ENCODE measurements at places on chromosomes 1 and 21.

GRCh38 chr1:64474665-64475439, 4.9 kb downstream of the CACHD1 start:
- peak; percentile 22 for DNase-seq

DNA sequence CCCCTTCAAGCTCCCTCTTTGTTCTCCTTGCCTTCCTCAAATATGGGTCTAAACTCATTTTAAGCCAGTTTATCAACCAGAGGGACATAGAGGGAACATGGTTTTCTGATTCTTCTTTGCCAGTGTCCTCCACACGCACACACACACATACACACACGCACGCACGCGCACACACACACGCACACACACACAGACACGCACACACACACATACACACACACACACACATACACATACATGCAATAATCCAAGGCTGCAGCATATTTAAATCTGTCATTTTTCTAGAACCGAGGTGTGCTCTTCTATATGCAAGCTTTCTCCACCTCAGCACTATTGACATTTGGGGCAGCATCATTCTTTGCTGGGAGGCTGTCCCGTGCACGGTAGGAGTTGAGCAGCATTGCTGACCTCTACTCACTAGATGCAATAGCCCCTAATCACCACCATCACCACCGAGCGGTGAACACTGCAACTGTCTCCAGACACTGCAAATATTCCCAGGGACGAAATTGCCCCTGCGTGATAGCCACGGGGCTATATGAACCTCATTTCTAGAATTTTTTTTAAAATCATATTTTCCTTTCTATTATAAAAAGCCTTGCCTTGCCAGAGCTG, 8.0 kb downstream of the TNFRSF9 start:
- DNase-seq, result no peak

GRCh38 chr1:153552335-153552734, 3.3 kb upstream of the S100A3 start:
- DNase-seq, result no peak

DNA sequence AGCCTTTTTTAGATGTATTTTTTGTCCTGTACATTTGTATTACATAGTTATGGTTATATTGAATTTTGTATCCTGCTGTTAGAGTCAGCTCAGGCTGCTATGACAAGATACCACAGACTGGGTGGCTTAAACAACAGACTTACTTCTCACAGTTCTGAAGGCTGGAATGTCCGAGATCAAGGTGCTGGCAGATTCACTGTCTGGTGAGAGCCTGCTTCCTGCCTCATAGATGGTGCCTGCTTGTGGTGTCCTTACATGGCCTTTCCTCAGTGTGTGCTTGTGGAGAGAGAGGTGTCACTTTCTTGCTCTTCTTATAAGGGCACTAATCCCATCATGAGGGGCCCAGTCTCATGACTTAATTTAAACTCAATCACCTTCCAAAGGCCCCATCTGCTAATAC, 23.1 kb upstream of the MYSM1 start:
- no peak for DNase-seq

DNA sequence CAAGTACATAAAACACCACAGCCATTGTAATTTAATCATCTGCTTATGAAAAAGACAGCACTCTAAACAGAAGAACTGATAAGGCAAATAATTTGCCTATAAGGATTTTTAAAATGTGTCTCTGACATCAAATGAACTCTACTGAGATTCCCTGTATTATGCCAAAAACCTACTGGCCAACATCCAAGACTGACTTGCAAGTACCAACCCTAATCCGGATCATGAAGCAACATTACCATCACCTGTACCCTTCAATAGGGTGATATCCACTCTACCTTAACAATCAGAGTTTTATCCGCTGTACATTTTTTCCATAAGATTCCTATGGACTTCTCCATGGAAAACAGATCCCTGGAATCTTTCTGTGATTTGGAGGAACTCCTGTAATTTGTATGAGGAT, 4.6 kb downstream of the RGS7 start:
- DNase-seq, result no peak

DNA sequence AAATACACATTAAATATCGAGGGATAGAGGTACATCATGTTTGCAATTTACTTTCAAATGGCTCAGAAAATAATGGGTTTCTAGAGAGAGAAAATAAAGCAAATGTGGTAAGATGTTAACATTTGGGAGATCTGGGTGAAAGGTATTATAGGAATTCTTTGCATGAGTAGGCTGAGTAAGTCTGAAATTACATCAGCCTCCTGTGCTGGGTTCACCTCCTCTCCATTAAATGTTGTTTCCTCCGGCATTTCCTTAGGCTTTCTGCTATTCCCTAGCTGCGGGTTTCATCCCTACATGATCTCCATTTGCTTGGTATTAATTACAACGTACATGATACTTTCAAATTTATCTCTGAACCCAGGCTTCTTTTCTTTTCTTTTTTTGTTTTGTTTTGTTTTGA, 31.6 kb downstream of the ZMYND12 start:
- no peak for DNase-seq

Measured in testis (tissue), 5 donors.